ENCODE measurements at places on chromosomes 6 and 20.

GRCh38 chr6:144478483-144478882 is 193.3 kb downstream of the UTRN start:
- DNase-seq = no peak

- DNase-seq = no peak
Measured at GRCh38 chr6:9039258-9039657, 603.9 kb upstream of the SLC35B3 start.

DNA sequence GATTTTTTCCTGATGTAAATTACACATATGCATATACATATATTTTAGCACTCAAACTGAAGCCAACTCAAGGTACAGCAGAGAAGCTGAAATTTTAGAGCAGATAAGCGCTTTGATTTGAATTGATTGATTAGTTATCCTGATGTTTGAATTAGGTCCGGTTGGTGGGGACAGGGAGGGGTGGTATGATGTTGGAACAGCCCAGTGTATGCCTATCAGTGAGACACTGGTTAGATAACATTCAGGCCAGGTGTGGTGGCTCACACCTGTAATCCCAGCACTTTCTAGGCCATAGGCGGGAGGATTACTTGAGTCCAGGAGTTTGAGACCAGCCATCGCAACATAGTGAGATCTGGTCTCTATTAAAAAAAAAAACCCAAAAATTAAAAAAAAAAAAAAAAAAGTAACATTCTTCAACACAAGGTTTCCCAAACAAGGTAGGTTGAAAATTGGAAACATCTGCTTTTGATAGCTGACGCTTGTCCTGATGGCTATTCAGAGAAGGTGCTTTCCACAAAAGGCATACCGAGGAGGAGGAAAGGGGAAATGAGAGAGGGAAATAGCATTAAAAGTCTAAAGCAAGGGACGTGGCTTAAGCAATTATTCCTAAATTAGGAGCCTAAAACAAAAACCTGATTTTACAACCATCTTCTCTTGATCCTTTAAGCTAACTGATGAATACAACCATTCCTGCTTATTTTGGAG is 288.4 kb upstream of the JARID2 start:
- DNase-seq = no peak

- DNase-seq = no peak
Measured at GRCh38 chr6:131782764-131783163, 25.1 kb upstream of the ENPP1 start.

DNA sequence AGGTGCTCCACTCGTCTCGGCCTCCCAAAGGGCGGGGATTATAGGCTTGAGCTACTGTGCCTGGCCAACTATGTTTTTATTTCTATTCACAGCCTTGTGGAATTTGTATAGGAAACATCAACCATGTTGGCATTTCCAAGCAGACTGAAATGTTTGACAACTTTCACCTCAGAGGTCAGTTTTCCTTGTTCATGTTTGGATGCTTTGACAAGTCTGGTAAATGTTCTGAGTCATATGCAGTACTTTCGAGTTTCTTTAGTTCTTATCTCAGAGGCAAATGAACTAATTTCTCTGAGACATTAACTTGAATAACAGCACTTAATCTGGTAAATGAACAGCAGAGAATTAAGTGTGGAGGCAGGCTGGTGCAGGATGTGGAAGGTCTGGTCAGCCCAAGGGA is 373.4 kb upstream of the SYNCRIP start:
- no peak for DNase-seq

- DNase-seq = no peak
Measured at GRCh38 chr6:17923401-17923863, 64.0 kb downstream of the KIF13A start.

DNA sequence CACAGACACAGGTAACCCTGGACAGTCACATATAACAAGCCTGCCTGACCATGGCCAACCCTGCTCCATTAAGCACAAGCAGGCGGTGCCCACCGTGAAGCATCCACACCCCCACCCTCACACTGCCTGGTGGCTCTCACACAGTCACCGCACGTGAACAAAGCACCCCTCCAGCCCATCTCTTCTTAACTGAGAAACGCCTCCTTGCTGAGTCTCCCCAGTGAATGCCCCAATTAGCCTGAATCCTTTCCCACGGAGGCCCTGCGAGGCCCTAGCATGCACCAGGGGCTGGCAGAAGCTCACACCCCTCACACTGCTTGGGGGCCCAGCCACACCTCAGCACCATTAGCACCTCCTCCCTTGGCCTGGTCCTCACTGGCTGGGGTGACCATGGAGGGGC is 72.3 kb downstream of the GRM4 start:
- no peak for DNase-seq

DNA sequence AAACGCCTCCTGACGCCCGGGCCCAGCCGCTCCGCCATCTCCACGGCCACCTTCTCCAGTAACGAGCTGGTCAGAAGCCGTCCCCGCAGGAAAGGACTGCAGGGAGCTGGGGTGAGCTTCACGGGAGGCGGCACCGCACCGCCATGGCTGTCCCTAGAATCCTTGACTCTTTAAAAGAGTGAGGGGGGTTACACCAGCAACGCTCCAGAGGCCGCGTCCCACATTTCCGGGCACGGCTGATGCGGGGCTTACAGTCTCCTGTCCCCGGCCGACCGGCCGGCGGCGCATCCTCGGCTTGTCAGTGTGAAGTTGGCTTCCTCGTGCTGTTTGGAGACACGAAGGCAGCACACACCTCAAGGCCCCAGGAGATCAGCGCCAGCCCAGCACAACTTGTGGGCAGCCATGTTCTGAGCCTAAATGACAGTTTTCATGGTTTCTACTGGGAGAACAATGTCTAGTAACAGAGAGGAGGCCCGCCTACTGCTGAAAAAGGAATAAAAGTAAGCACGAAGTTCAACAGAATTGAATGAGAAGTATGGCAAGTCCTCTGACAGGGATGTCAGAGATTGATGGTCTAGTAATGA is 30.4 kb downstream of the SLC2A4RG start:
- no peak for DNase-seq

GRCh38 chr6:125784365-125784764 is 6.4 kb upstream of the NCOA7 start:
- no peak for DNase-seq

DNA sequence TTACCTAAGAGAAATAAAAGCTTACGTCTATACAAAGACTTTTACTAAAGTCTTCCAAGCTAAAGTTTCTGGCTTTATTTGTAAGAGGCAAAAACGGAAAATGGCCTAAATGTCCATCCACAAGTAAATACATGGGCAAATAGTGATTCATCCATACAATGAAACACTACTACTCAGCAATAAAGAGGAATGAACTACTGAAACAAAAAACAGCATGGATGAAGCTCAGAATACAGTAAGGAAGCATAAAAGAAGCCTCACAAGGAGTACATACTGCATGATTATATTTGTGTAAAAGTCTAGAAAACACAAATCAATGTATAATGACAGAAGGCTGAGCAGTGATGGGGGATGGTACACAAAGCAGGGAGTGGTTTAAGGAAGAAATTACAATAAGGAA is 84.7 kb downstream of the F13A1 start:
- no peak for DNase-seq

GRCh38 chr6:144217264-144217663 is 66.9 kb downstream of the STX11 start:
- DNase-seq = peak; percentile 25

- peak; percentile 41 for DNase-seq
Measured at GRCh38 chr6:42095776-42096541, 45.6 kb downstream of the TAF8 start.

DNA sequence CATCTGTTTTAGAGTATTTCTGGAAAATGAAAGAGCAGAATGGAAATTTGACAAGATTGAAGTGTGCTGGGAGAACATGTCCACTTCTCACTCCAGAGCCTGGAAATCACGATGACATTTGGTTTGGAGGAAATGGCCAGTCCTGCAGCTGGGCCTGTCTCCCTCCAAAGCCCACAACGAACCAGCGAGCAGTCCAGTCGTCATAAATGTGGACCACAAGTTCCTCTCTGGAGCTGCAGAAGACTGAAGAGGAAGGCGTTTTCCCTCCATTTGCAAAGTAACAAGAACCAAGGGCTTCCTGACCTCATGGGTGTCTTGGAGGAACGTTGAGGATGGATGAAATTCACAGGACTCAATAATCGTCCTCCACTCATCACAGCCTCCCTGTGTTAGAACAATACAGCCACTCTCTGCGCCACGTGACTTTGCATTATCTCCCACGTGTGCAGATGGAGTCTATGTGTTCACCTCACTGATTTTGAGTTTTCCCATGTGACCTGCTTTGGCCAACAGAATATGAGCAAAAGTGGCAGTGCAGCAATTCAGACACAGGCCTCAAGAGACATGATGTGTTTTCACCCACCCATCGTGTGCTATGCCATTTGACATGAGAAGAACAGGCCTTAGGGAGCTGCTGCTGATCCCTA is 9.1 kb upstream of the SPATS1 start:
- no peak for DNase-seq

DNA sequence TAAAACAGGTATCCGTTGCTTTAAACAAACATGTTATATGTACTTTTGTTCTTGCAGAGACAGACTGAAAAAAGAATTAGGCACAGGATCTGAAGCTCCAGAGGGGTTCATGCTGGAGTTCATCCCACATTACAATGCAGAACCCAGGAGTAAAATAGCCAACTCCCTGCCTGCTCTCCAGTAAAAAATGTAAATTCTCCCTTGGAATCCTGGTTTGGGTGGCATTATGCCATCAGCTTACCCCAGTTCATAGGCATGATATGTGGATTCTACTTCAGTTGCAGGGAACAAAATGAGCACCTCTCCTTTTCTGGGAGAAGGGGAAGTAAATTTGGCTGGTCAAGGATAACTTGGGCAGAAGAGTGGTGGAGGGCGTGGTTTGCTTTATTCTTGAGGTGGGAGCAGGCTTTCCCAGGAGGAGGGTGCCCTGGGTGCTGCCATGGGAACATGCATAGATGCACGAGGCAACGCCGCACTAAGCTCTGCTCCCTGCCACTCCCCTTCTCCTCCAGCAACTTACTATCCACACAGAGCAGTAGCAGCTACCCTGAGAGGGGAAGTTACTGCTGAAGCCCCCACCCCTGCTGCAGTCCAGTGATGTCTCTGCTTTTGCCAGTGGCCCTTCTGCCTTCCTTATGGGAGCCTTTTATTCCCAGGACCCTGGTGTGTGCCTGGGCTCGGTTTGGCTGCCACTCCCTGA is 71.6 kb upstream of the GLP1R start:
- no peak for DNase-seq

DNA sequence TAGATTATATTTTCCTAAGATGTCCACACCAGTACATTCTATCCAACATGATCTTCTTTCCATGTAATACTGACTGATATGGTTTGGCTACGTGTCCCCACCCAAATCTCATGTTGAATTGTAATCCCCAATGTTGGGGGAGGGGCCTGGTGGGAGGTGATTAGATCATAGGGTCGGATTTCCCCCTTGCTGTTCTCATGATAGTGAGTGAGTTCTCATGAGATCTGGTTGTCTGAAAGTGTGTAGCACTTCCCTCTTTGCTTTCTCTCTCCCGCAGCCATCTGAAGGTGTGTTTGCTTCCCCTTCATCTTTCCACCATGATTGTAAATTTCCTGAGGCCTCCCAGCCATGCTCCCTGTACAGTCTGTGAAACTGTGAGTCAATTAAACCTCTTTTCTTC is 12.2 kb upstream of the HBS1L start:
- DNase-seq = no peak

GRCh38 chr20:32006841-32007786 is 3.1 kb upstream of the CCM2L start:
- peak; percentile 15 for DNase-seq

- DNase-seq = peak; percentile 43
Measured at GRCh38 chr20:34045294-34045693, 51.6 kb downstream of the RALY start.

- DNase-seq = no peak
Measured at GRCh38 chr6:1384549-1385128, 4.7 kb upstream of the FOXF2 start.

GRCh38 chr20:8163543-8163942 is 31.5 kb downstream of the PLCB1 start:
- no peak for DNase-seq

DNA sequence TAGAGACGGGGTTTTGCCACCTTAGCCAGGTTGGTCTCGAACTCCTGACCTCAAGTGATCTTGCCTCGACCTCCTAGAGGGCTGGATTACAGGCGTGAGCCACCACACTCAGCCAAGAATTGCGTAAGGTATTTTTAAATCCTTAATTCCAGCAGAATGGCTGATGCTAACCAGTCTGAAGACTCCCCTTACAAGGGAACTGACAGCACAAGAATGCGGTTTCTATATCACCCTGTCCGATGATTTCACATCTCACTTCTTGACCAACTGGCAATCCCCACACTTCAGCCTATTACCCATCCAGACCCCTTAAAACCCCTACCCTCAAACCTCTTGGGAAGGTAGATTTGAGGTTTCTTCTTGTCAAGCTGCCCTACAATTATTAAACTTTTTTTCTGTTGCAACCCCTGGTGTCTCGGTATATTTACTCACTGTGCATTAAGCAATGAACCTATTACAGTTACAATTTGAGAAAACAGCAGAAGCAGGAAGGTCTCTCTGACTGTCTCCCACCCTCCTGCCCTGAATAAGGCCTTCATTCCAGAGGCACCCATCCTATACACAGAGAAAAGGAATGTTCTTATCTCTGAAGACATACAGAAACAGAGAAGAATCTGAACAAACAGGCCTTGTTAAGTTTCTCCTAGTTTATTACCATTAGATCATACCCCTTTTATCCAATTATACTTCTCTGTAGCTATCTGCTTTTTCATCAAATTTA is 164.9 kb downstream of the ARHGAP18 start:
- DNase-seq = no peak

DNA sequence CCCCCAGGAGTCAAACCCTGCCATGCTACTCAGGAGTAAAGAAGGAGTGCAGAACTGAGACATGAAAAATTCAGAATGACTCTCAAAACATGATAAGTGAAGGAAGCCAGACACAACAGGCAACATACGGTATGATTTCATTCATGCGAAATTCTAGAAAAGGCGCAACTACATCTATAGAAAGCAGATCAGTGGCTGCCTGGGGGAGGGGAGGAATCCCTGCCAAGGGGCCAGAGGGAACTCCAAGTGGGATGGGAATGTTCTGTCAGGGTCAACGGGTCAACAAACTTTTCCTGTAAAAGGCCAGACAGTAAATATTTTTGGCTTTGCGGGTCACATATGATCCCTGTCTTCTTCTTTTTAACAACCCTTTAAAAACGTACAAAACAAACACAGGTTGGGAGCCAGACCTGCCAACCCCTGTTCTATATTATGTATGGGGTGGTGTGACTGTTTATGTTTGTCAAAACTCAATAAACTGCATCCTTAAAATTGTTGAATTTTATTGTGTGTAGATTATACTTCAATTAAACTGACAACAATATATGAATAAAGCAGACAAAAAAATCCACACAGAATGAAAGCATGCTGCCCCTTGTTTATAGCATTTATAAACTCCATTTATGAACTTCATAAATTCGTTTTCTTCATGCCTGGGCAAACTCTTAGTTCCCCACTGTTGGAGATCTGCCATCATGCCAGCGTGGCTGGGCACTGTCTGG is 56.6 kb upstream of the TRAF3IP2 start:
- peak; percentile 73 for DNase-seq
